ENCODE measurements at places on chromosomes 16 and 17.

DNA sequence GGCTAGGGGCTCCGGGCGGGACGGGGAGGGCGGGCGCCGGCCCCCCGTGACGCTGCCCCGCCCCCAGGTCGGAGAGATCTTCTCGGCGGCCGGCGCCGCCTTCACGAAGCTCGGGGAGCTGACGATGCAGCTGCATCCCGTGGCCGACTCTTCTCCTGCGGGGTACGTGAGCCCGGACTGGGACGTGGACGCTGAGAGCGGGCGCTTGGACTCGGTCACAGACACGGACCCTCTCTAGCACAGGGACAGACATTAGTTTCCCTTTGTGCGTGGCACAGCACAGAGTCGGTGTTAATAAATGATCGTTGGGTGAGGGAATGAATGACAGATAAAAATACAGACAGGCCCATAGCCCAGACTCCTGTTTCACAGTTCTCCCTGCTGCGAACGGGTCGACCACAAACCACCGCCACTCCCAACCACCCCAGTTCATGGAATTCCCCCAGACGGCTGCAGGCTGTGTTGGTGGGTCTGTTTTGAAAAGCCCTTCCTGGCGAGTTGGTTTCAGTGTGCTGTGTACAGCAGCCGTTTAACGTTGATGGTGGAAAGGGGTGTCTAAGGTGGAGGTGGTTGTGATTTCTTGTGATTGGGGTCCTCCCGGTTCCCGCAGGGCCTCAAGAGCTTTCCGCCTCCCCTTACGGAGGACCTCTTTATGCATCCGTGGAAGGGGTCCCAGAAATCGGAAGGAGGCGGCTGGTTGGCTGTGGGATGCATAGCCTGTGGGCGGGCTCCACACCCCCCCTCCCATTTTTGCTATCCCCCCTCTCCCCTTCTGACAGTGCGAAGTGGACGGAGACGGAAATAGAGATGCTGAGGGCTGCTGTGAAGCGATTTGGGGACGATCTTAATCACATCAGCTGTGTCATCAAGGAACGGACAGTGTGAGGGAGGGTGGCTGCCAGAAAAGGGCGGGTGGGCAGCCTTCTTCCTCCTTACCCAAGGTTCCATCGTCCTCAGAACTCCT lies 2.9 kb downstream of the RNASEK start:
- peak; percentile 78 for DNase-seq

- DNase-seq = no peak
Observed at GRCh38 chr17:72837335-72837734, 255.2 kb downstream of the SLC39A11 start.

DNA sequence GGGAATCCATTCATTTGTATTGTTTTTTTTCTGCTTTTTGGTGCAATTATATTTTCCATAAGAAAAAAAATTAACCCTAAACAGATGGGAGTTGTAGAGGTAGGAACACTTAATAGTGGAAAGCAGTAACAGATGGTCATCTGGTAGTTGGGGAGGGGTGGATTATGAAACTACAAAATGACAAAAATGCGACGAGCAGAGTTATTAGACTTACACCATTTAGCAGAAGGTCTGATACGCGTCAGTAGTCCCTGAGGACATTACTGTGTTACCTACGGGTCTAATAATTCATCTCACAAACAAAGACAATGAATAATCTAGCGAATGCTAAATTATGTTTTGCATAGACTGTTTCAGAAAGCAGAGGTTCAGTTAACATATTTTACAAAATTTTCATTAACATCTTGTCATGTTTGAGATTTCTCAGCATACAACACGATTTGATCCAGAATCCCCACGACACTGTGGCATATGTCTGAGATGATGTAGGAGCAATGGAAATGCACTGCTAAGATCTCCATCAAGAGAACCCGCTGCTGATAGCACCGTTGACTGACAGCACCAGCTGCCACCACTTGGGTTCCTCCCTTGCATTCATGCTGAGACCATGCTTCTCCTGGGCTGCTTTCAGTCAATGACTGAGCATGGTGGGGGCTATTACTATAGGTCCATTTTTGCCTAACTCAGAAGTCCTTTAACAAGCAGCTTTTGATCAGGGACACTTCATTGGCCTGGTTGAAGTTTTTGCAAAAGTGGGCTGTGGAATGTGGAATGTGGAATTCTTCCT lies 182.2 kb upstream of the CPHXL start:
- DNase-seq = no peak

DNA sequence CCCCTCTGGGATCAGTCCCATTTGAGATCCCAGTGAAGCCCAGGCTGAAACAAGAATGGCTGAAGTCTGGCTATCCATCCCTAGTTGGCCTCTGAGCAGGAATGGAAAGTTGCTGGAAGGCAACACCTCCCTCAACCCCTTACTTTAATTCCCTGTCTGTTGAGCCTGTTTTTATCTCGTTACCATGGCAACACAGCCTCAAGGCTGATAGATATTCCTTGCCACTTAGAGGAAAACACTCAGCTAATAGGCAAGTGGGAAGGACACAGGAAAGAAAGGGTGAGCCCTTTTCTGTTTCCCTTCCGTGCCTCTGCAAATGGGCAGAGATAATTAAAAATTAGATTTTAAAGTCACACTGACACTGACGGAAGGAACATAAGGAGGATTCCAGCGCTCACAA lies 75.5 kb upstream of the CLEC3A start:
- no peak for DNase-seq

- no peak for DNase-seq
Observed at GRCh38 chr17:75664099-75664549, 2.8 kb downstream of the RECQL5 start.

GRCh38 chr17:41740506-41740905 lies 6.1 kb upstream of the HAP1 start:
- no peak for DNase-seq

DNA sequence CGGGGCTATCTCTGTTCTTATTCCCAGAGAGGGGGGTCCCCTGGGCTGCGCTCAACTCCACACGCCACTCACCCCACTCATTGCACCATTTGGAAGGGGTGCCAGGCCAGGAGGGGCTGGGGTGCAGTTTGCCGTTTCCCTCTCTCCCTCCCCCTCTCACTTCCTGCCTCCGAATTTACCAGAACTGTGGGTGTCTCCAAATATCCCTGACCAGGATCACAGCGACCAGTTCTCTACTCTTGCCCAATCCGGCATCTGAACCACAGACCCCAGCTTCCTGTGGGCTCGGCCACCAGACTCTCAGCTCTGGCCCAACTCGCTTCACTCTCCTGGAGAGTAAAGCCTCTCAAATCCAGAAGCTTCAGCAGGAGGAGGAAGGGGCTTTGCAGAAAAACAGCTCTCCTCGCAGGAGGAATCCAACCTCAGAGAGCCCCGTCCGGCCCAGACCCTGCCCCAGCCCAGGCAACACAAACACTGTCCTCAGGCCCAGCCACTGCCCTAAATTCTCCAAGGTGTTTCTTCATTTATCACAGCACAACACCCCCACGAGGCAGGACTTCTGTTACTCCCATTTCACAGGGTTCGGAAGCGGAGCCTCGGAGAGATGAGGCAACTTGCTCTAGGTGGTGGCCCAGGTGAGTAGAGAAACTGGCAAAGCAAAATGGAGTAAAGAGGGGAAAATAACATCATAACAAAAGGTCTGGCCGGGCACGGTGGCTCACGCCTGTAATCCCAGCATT lies 423 bp upstream of the ASGR2 start:
- no peak for DNase-seq

- peak; percentile 91 for DNase-seq
Observed at GRCh38 chr16:55495616-55496289, 13.1 kb upstream of the LPCAT2 start.

DNA sequence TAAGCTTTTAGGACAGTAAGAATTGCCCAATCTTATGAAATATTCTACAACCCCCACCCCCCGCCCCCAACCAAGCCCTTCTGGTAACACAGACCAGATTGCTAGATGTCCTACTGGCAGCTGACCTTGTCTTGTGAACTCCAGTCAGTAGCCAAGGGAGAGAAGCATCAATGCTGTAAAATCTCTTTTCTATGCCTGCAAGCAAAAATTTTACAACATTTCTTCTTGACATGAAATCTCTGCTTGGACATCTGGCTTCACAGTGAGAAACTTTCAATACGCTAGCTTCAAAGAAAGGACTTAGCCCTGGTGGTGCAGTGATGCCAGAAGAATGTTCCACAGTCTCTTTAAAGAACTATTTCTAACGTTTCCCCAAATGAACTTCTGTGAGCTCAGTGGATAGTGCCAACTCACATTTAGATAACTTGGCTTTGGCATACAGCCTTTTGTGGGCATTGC lies 169.3 kb upstream of the AXIN2 start:
- peak; percentile 78 for DNase-seq

- no peak for DNase-seq
Observed at GRCh38 chr16:1940273-1941161, 2.5 kb downstream of the MSRB1 start.

GRCh38 chr16:35523991-35524390 lies 2064.6 kb downstream of the TP53TG3F start:
- no peak for DNase-seq

GRCh38 chr16:24524855-24525677 lies 14.3 kb upstream of the RBBP6 start:
- DNase-seq = no peak

DNA sequence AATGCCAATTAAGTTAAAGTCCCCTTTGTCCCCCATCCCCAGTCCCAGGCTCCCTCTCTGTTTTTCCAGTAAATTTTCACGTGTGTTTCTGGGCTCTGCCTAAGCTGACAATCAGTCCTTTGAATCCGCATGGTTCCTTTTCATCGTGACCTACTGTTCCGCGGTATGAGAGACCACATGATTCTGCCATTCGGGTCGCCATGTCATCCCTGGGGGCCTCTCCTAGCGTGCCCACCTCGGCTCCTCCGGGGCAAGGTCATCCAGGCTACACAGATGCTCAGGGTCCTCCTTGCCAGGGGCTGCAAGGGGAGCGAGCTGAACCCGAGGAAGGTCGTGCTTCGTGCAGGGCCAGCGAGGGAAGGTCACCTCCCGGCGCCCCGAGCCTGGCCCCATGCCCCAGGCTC lies 157.6 kb downstream of the RAB11FIP4 start:
- no peak for DNase-seq

DNA sequence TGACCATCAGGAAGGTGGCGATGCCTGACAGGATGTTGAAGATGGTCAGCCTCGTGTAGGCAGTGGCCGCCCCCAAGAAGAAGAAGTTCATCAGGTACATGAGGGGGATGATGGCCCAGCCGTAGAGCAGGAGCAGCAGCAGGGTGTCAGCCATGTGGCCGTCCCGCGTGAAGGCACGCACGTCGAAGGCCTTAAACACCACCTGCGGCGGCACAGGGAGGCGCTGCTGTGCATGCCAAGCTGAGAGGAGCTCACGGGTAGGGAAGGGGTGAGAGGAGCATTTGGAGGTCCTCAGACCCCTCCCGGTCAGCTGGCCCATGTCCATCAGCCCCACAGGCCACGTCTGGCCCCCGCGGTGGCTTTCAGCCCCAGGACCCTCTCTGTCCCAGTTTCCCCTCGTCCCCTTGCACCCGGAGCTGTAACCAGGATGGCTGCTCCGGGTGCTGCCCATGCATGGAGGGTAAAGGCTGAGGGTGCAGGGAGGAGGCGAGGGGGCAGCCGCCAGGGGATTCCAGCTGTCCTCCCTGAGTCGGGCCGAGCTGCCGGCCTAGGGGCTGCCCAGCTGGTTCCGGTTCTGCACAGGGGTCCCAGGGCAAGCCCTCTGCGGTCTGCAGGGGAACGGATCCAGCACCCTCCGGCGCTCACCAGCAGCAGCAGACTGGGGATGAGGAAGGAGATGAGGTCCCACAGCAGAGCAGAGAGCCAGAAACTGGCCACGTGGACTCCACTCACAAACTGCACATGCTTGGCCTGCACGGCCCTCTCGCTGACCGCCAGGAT lies 17.1 kb upstream of the RNPS1 start:
- no peak for DNase-seq

GRCh38 chr17:76272541-76273444 lies 7.6 kb downstream of the UBALD2 start:
- no peak for DNase-seq

DNA sequence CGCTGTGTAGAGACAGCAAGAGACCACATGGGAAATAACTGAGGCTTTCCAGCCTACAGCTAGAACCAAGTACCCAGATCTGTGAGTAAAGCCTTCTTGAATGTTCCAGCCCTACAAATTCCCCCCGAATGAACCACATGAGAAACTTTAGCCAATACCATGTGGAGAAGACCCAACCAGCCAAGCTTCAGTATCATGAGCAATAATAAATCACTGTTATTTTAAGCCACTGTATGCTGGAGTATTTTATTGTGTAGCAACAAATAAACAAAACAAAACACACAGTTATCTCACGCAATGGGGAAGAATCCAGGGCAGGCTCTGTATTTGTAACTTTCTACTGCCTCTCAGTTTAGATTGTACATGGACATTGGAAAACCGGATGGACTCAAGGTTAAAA lies 426.2 kb downstream of the CDH11 start:
- DNase-seq = no peak

GRCh38 chr16:1435921-1436697 lies 5.2 kb downstream of the PERCC1 start:
- DNase-seq = no peak

DNA sequence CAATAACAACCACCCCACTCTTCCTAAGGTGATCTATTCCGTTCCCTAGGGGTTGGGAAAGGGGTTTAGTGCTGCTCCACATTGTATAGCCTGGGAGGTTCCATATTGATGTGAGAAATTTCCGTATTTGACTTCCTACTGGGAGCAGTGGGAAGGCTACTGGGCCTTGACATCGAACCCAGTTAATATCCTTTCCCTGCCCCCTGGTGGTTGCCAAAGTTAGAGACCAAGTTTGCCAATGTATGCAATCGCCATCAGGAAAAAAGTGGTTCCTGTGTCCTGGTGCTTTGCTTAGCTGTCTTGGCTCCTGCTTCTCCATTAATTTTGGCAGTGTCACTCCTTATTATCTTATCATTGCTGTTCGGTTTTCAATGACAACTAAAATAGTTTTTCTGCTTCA lies 914.9 kb downstream of the KCNJ2 start:
- DNase-seq = peak; percentile 9

- DNase-seq = no peak
Observed at GRCh38 chr16:49600536-49600935, 226.9 kb downstream of the C16orf78 start.

DNA sequence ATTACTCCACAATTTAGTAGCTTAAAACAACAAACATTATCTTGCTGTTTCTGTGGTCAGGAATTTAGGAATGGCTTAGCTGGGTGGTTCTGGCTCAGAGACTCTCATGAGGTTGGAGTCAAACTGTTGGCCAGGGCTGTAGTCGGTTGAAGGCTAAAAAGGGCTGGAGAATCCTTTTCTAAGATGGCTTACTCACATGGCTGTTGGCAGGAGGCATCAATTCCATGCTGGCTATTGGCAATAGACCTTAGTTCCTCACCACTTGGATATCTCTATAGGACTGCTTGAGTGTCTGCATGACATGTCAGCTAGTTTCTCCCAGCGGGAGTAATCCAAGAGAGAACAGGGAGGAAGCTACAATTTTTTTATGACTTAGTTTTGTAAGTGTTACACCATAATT lies 6.6 kb upstream of the EFCAB13 start:
- DNase-seq = peak; percentile 36

- DNase-seq = peak; percentile 7
Observed at GRCh38 chr16:54289945-54290832, 3.6 kb upstream of the IRX3 start.
